ENCODE measurements at places on chromosomes 6 and 20.
A peak's percentile ranks its signal among the peaks of the same experiment; 100 is the strongest.

DNA sequence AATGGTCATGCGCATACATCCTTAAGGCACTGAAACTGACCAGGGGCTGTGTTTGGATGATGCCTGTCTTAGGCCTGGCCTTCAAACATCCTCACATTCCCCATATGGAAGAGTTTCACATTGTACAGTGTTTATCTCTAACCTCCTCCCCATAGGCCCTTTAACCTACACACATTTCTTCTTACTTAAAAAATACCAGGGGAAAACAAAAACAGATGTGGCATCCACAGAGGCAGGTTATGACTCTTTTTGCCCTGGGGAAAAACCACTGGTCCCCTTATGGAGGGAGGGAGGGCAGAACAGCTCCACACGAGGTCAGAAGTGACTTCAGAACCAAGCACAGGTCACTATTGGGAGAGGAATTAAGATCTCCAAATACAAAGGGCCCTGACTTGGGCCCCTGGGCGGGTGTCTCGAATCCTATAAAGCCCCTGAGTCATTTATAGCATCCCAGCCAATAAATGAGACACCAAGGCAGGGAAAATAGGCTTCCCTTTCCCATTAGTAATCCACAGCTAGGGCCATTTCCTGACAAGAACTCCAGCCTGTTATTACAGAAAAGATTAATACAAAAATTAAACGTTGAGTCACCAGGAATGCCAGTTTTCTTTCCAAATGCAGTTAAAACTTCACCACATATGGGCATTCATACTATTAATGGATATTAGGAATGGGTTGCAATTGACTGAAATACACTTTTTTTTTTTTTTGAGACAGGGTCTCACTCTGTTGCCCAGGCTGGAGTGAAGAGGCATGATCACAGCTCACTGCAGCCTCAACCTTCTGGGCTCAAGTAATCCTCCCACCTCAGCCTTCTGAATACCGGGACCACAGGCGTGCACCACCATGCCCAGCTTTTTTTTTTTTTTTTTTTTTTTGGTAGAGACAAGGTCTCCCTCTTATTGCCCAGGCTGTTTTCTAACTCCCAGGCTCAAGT lies 107.2 kb downstream of the ATP9A start:
- DNase-seq: no peak

- no peak for DNase-seq
These were observed 18.4 kb downstream of the TTK start for GRCh38 chr6:80022803-80023202.

DNA sequence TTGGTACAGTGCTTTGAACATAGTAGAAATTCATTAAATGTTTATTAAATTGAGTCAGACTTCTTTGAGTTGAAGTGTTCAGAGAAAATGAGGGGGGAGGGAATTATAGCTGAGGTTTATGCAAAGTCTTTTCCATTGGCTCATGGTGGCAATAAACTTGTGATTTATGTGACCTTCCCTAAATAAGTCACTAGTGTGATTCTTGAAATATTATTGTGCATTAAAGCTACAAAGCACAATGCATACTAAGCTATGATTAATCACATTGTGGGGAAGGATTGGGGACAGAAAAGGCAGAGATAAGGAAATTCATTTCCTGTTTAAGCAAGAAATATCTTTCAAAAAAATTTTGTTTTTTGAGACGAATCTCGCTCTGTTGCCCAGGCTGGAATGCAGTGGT lies 877.5 kb downstream of the TFAP2A start:
- DNase-seq: no peak

GRCh38 chr6:95629551-95629950 lies 52.2 kb downstream of the MANEA start:
- DNase-seq: no peak

GRCh38 chr20:21109144-21109543 lies 3.0 kb upstream of the LINC00237 start:
- no peak for DNase-seq

- peak; percentile 51 for DNase-seq
These were observed 13.5 kb upstream of the RAB5IF start for GRCh38 chr20:36591854-36592641.

Data from stimulated activated CD4-positive, alpha-beta T cell treated with anti-CD3 and anti-CD28 coated beads, Interleukin-1b, Interleukin-23, amount 100 ng/mL, for 48 hours (primary cell).